ENCODE measurements at places on chromosomes 2 and 18.

DNA sequence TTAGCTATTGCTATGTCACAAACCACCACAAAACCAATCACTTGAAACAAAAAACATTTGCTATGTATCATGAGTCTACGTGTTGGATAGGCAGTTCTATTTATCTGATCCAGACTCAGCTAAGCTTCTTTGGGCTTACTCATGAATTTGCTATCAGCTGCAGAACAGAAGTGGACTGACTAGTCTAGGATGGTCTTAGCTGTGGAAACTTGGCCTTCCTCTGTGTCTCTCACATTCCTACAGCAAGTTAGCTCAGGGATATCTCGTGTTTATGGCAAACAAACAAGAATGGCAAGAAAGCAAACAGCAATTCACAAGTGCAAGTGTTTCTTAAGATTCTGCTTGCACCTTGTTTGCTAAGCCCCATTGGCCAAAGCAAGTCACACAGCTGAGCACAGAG, 288.0 kb upstream of the TNP1 start:
- DNase-seq: no peak

- DNase-seq: no peak
These were observed 43.6 kb upstream of the TMEM18 start for GRCh38 chr2:720842-721241.

DNA sequence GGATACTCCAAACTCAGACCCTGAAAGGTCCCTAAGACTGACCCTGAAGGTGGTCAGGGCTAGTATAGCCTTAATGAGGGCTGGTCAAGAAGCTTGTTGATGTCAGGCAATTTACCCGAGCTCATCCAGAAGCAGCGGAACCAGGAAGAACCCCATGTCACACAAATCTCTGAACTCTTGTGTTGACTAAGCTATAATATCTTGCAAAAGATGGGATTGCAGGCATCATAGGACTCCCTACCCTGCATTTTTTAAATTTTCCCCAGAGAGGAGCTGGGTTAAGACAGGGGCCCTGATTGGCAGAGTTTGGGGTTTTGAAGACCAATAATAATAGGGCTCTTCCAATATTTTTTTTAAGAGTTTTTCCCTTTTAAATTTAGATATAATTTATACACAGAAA, 2.0 kb upstream of the PLEKHB2 start:
- DNase-seq: no peak

- DNase-seq: no peak
These were observed 25.9 kb downstream of the RAB12 start for GRCh38 chr18:8635087-8635486.

Data from stimulated activated CD8-positive, alpha-beta memory T cell treated with anti-CD3 and anti-CD28 coated beads, Interleukin-15, amount 100 ng/mL, for 1 hour (primary cell).